Small intestine (tissue), 16 donors: ENCODE measurements at places on chromosomes 1 and 21. TPM values are rescaled to one million over a fixed set of nuclear protein-coding genes. Genes with fewer than 3 reads are reported as not detected.

DNA sequence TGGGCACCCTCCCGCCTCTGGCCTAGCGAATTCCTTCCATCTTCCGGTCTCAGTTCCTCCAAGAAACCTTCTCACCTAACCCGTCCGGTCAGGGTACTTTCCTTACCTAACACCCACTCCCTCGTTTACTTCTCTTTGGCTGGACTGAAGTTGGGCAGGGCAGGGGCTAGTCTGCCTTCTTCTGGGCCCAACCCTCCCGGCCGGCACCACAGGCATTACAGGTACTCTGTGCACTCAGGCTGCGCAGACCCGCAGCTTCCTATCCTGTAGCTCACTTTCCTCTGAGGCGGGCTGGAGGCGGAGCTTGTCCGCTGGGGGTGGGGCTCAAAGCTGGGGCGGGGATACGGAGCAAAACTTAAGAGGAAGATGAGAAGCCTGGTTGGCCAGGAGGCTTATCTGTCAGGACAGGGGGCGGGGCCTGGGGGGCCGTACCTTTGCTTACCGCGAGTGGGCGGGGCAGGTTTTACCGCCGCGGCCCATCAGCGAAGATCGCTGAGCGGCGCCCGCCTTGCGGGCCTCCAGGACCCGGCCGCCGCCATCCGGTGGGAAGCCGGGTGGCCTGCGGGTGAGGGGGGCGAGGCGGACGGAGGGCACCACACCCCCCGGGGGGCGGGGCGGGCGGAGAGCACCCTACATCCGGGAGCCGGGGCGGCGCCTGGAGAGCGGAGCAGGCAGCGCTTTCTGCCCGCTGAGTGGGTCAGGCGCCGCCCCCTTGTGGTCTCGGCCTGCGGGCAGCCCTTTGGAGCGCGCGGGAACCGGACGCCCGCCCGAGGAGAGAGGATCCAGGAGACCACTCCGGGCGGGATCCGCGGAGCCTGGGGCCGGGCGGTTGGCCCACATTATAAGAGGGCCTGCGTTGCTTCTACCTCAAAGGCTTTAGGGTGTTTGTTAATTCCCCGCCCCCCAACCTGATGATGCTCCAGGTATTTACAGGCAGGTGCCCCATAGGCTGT, 31.9 kb downstream of the ZNF648 start:
- peak; percentile 99 for DNase-seq

Gene LCE2B
- polyA plus RNA-seq: not detected

Gene ATP1A4
- polyA plus RNA-seq: not detected

DNA sequence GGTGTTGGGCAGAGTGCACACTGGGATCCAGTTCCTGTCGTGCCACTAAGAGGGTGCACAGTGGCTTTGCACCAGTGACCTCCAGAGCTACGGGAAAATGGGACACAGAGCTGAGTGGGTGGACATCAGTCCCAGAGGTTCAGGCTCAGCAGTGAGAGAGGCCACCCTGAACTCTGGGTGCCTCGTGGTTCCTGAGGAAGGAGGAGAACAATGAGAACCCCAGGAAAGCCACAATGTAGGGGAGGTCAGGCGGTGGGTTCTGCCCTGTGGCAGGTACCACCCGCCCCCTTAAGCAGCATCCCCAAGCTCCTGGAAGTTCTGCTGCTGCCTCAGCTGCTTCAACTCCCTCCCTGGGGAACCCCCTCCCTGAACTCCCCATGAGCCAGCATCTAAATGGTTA, 112.2 kb downstream of the GRIK3 start:
- DNase-seq: no peak

- DNase-seq: no peak
These were observed 31.0 kb upstream of the IL10 start for GRCh38 chr1:206803221-206803730.

DNA sequence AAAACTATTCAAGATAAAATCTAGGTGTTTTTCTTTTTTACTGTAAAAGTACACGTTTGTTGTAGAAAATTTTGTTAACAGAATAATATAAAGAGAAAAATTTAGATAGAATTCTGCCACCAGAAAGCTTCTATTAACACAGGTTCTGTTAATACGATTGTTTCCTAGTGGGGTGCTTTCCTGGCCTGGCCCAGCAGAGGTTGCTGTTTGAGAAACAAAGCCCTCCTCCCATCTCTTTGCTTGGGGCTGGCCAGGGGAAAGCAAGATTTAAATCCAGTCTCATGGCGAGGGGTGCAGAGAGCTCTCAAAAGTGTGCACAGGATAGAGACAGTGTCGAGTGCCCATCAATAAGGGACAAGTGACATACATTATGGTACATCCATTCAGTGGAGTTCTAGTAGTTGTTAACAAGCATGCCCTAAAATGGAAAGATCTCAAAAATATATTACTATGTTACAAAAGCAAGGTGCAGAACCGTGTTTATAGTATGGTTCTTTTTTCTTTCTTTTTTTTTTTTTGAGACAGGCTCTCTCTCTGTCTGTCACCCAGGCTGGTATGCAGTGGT, 14.6 kb upstream of the ACBD3 start:
- no peak for DNase-seq

Gene LCE1E
- not detected for polyA plus RNA-seq

GRCh38 chr1:204649721-204650521, 35.6 kb downstream of the LRRN2 start:
- peak; percentile 15 for DNase-seq

Gene LY9
- polyA plus RNA-seq: 3.8 TPM

- peak; percentile 74 for DNase-seq
These were observed 2.3 kb upstream of the KCNC4 start for GRCh38 chr1:110207831-110208230.

DNA sequence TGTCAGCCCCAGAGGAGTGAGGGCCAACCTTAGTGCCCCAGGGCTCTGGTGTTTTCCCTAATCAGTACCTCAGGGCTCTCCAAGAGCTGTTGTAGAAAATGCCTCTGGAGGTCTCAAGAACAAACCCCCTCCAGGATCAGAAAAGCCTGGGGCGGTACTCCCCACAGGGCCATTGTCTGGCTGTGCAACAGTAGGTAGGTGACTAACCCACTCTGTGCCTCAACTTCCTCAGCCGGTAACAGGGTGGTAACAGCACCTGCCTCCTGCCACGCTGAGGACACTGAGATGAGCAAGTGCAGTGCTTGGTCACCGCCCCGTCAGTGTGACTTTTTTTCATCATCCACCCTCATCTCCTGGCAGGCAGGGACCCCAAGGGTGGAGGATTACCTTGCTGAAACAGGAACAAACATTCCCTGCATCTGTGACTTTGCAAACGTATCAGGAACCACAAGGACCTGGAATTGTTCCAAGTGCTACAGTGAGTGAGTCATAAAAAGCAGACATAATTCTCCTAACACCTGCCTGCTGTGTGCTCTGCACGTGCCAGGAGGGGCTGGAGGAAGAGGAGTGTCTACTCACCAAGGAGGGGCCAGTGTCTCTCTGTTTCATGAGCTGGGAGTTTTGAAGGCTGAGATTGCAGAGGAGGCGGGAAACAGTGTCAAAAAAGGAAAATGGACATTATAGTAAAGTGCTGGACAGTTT, 440.8 kb downstream of the NPHP4 start:
- DNase-seq: peak; percentile 60

DNA sequence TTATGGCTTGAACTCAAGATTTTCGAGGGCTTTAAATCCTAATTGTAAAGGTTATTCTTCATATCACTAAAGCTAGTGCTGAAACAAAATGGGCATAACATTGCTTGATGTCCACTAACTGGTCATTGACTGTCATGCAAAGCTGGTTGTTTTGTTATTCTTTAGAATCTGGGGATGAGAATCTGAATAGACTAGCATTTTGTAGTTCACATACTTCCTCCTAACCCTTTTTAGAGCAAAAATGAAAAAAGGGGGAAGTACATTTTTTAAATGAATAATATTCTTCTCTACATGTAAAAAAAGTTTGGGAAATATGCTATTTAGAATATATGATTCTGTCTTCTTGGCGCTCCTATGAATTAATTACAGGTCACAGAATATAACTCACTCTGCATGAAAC, 72.2 kb upstream of the HMCN1 start:
- DNase-seq: no peak

- DNase-seq: no peak
These were observed 1.0 kb downstream of the LYST start for GRCh38 chr1:235865565-235866204.

GRCh38 chr1:235552146-235552716, 48.0 kb upstream of the B3GALNT2 start:
- no peak for DNase-seq

GRCh38 chr1:240800291-240800690, 188.3 kb upstream of the GREM2 start:
- no peak for DNase-seq

- no peak for DNase-seq
These were observed 129.1 kb downstream of the S1PR1 start for GRCh38 chr1:101365878-101366277.

- no peak for DNase-seq
These were observed 68.4 kb downstream of the EPHB2 start for GRCh38 chr1:22778862-22779520.

Gene ADAMTS5
- polyA plus RNA-seq: 0.27 TPM

DNA sequence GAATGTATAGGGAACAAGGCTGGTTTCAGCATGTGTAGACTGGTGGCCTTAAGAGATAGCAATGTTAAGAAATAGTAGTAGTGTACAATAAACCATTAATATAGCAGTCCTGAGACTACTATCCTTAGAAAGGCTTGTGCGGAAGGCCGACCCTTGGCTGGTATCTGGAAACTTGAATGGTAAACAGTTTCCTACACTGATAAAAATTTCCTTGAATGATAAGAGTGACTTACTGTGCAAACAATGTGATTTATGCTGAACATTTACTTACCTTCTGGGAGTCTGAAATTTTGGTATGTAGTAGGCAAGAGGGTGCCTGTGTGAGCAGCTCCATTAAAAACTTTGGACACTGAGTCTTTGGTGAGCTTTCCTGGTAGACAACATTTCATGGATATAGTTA, 44.7 kb downstream of the MAST2 start:
- DNase-seq: peak; percentile 36

Gene C1orf87
- not detected for polyA plus RNA-seq

GRCh38 chr21:25887646-25888306, 153.0 kb downstream of the GABPA start:
- DNase-seq: peak; percentile 59

DNA sequence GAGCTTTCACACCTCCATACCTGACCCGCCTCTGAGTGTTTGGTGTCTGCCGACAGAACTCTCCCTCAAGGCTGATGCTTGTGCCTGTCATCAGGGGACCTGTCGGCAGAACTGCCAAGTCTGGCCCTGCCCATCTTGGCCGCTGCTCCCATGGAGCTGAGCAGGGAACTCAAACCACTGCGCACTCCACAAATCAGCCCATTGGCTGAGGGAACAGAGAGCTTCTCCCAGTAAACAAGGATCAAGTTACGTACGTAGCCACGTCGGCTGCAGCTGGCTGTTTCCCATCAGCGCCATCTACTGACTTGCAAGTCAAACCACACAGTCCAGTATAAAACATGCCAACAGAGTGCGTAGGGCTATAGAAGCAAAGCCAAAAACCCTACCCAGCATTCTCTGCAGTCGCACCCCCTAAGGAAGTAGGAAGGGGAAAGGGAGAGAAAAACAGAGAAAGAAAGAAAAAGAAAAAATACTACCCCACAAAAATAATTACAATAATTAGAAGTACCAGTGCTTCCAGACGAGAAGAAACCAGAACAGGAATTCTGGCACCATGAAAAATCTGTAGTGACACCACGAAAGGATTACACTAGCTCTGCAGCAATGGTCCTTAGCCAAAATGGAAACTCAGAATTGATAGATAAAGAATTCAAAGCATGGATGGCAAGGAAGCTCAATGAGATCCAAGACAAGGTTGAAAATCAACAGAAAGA, 13.1 kb downstream of the KRTAP13-1 start:
- DNase-seq: peak; percentile 4

Gene PALMD
- 1.1 TPM for polyA plus RNA-seq

GRCh38 chr1:174982971-174983689, 16.6 kb upstream of the CACYBP start:
- peak; percentile 67 for DNase-seq

DNA sequence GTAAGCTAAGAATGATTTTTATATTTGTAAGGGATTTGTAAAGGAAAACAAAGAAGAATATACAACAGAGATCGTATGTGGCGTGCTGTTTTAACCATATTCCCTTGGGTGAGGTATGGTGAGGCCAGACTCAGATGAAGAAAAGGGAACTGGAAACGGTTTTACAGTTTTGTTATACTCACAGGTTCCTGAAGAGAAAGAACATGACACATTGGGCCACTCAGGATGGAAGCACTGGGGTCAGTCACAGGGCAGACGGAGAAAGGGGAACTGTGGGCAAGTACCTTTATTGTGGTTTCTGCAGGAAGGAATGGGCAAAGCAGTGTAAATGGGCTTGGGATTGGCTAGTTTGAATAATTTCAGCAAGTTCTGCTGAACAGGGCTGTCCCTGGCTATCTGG, 177.4 kb downstream of the LBR start:
- DNase-seq: no peak

- no peak for DNase-seq
These were observed 6.5 kb upstream of the IBA57 start for GRCh38 chr1:228159008-228159665.

- peak; percentile 96 for DNase-seq
These were observed 68.6 kb upstream of the ERRFI1 start for GRCh38 chr1:8094481-8095241.

- DNase-seq: peak; percentile 39
These were observed 9.0 kb downstream of the NSL1 start for GRCh38 chr1:212782422-212783154.

DNA sequence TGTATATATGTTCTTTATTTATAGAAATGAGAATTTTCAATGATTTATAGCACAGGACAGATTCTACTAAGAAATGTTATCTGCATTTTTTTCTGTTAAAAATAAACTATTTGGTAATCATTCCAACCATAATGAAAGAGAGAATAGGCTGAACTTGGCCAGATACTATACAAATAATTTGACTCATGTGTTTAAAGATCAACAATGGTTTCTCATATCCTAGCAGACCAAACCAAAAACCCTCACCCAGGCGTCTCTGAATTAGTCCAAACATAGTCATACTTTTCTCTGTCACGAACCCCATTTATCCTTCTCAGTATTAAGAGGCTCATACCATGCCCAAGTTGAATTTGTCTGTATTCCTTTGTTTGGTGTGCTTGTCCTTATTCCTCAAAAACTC, 40.3 kb downstream of the RPE65 start:
- no peak for DNase-seq

DNA sequence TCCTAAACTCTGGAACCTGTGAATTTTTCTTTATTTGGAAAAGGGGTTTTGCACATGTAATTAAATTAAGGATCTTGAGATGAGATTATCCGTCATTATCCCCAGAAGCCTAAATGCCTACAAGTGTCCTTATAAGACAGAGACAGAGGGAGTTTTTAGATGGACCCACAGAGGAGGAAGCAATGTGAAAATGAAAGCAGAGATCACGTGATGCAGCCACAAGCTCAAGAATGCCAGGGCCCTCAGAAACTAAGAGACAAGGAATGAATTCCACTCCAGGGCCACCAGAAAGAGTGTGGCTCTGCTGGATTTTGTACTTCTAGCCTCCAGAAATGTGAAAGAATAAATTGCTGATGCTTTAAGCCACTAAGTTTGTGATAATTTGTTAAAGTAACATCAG, 183.6 kb upstream of the UBE2U start:
- peak; percentile 71 for DNase-seq

DNA sequence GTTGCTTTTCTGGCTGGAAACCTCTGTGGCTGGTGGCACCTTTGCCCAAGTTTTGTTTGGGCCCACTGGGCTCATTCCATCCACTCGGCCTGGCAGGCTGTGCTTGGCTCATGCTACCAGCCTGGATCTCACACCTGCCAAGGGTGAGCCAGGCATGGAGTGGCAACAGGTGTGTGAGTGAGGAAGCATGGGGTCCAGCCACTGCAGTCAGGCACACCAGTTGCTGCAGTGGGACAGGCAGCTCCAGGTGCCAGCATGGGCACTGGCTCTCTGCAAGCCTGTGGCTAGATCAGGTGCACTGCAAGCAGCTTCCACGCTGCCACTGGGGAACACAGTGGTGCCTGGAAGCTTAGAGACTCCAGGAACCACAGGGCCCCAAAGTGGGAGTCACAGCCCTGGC, 57.0 kb downstream of the NUP210L start:
- DNase-seq: no peak
